ENCODE measurements at places on chromosomes 4 and X.

DNA sequence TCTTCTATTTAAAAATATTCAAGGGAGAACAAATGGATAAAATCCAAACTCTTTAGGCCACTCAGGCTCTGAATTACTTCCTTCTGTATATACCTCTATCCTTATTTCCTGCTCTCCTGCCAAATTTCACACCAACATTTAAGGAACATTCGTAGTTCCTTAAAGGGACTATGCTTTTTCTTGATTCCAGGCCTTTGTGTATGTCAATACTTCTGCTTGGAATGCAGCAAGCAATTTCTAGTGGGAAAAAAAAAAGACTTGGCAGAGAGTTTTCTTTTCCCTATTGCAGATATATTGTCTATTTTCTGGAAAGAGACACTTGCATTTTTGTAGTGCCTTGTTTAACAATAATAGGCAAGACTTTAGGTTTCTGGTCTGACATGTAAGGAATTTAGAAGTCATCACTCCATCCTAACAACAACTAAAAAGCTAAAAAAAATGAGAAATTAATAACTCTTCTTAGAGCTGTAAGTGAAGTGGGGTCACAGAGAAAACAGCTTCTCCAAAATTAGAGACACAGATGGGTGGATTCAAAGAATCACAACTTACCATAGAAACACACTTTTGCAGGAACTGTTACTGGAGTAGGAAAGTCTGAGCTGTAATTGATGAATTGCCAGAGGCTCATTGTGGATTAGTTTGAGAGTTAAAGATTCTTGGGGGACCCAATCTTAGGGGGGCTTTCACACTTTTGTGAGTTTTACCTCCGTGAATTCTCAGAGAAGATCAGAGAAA lies 2.1 kb upstream of the ADH5 start:
- no peak for DNase-seq

DNA sequence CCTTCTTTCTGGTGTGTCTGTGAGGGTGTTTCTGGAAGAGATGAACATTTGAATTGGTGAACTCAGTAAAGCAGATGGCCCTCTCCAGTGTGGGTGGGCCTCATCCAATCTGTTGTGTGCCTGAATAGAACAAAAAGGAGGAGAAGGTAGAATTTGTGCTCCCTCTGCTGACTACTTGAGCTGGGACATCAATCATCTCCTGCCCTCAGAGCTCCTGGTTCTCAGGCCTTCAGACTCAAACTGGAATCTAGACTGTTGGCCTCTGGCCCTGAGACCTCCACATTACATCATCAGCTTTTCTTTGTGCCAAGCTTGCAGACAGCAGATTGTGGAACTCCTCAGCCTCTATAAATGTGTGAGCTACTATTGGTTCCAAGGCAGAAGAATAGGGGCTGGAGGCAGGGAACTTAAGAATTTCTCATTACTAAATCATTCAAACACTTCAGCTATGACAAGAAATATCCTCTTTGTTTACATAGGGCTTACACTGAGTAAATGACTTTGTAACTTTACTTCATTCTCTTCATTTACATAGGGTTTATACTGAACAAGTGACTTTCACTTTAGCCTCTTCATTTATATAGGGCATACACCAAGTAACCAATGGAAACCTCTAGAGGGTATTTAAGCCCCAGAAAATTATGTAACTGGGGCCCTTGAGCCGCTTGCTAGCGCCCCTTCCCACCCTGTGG lies 86.9 kb upstream of the NWD2 start:
- DNase-seq = no peak

DNA sequence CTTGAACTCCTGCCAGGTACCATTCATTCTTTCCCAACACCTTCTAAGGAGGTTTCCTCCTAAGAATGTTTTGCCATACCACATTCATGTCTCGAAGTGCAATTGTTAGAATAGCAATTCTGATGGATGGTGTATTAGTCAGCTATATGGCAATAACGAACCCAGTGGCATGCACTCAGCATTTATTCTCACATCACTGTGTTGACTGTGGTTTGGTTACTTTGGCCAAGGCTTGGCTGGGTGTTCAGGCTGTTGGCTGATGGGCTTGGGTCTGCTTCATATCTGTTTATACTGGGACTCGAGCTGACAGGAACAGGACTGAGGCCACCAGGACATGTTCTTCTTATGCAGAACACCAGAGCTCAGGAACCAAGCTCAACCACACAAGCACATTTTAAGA lies 31.7 kb downstream of the PSAPL1 start:
- DNase-seq = no peak

- no peak for DNase-seq
Observed at GRCh38 chr4:4968161-4968725, 51.0 kb downstream of the CYTL1 start.

DNA sequence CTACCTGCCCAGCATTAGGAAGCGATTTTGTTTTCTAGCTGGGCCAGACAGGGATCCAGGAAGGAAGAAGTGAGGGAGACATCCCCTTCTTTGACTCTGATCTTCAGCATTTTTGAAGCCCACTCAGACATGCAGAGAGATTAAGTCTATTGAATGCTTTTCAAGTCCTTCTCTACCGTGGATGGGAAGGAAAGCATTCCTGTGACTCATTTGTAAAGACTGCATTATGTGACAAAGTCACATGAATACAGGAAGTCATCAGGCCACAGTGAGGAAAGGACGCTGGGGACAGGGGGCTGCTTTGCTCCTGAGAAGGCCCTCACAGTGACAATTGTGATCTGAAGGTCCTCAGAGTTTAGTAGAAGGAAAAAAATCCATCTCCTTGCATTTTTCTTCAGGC lies 67.4 kb upstream of the GBA3 start:
- no peak for DNase-seq

GRCh38 chr4:83644677-83645659 lies 109.1 kb downstream of the GPAT3 start:
- peak; percentile 3 for DNase-seq

DNA sequence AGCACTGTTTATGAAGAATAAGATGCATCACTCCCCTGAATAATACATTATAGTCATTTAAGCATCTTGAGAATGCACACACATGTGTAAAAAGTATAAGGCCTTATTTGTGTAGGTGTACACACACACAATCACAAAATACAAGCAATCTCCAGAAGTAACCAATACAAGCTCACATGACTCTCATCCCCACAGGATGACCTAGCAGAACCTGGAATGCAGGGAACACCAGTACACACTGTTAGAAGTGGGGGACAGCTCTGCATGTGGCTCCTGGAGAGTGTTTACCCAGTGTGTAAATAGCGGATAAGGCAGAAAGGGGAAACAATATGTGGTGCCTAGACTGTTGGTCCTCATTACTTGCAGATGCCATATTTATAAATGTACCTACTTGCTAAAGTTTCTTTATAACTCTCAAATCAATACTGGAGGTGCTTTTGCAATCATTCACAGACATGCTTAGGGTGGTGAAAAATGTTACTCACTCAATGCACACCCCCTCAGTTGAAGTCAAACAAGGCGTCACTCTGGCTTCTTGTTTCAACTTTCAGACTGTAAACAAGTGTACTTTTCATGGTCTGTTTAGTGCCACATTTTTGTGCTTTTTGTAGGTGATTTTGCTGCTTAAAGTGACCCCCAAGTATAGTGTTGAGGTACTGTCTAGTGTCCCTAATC lies 73.1 kb downstream of the MAGEB17 start:
- DNase-seq = no peak

DNA sequence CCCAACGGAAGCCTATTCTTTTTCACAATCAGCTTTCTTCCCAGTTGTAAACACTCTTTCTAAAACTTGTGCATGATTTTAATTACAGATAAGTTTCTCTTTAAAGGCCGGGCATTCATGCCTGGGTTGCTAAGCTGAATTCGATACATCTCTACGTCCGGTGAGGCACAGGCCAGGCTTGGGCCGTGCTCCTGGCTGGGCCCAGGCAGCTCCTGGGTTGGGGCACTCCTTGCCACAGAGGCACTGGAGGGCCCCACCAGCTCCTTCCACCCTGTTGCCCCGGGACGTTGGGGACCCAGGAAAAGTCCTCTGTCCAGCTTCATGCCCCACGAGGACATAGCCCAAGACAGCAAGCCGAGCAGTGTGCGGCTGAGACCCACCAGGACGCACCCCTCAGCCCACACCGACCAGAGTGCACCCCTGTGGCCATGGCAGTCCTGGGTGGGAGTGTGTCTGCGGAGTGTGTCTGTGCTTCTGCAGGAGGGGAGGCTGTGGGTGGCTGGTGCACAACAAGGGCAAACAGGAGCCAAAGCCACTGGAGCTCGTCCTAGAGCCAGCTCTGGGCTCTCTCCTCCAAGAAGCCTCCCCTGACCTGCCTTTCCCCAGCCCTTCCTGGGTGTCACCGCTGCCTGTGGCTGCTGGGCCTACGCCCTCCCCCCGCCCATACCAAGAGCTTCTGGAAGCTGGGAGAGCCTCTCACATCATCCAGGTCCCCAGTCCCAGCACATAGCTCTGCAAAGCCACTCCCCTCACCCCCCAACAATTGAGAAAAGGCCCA lies 128.0 kb upstream of the NKX1-1 start:
- no peak for DNase-seq

DNA sequence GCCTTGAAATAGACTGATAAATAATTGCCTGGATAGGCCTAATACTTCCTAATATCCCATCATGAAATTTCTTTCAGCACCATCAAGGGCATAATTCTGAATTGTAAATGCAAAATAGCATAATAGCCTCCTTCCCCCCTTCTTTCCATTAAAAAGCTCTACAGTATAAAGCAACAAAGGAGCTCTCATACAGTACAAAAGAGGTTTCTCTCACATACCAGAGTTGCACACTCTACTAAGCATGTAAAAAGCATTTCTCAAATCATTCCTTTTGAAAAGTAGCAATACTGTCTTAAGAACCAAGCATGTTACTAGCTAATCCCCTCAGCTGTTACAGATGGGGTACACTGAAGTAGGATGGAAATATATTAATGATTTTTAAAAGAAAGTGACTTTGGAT lies 509.0 kb downstream of the KLHL13 start:
- no peak for DNase-seq

GRCh38 chrX:143095321-143095720 lies 69.6 kb downstream of the SPANXN4 start:
- no peak for DNase-seq

- no peak for DNase-seq
Observed at GRCh38 chr4:129455482-129455881, 359.5 kb downstream of the C4orf33 start.

GRCh38 chr4:80705311-80705710 lies 325.2 kb upstream of the BMP3 start:
- DNase-seq = no peak

DNA sequence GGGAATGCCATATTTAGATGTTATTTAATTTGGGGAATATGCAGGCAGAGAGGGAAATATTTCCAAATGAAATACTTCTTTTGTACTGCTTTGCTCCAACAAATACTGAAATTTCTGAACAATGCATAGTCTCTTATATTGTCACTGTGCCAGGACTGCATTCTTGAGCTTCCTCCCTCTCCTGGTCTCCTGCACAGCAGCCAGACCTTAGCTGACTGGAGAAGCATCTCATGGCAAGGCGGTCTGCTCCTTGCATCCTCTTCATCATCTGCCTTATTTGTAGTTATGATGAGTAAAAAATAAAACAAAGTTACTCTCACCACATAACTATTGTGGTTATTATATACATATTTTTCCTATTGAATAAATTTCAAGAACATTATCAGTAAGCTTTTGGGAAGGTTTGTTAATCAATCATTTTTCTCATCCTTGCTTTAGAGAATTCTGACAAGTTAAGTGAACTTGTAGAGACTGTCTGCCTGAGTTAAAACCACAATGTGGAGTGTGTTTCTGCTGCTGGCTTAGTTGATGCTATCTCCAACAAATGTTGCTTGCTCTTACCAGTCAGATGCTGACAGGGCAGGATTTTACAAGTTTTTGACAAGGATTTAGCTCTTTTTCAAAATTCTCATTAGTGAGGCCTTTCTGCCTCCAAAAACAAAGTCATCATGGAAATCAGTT lies 153.6 kb downstream of the SOWAHB start:
- DNase-seq = no peak

GRCh38 chrX:44039556-44039955 lies 66.4 kb upstream of the NDP start:
- DNase-seq = no peak

DNA sequence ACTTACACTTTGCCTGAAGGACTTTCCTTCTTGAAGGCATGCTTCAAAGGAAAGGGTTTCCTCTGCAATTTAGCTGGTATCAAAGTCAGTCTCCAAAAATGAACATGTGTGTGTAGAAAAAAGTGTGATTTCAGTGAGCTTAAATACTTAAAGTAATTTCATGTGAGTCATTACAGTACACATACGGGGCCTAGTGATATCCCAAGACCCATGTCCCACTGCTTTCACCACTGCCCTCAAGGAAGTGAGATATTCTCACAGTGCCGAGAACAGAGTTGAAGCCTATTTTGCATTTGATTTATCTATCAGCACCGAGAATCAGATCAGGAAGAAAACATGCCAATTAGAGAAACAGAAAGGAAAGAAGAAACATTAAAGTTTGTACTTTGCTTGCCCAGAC lies 61.0 kb downstream of the CHST7 start:
- DNase-seq = no peak

- no peak for DNase-seq
Observed at GRCh38 chr4:69025191-69025998, 70.9 kb upstream of the UGT2B7 start.

GRCh38 chr4:94298725-94299252 lies 43.8 kb downstream of the HPGDS start:
- no peak for DNase-seq

- DNase-seq = no peak
Observed at GRCh38 chr4:1218634-1219565, 30.0 kb downstream of the CTBP1 start.

DNA sequence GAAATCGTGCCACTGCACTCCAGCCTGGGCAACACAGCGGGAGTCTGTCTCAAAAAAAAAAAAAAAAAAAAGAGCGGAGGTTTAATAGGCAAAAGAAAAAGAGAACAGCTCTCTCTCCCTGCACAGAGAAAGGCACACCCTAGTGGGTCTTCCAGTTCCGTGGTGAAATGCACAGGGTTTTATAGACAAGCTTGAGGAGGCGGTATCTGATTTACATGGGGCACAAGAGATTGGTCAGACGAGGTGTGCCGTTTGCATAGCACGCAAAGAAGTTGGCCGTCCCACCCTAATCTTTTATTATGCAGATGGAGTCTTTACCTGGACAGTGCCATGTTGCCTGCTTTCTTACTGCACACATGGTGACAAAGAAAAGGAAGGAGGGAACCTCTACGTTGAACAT lies 33.5 kb upstream of the REST start:
- no peak for DNase-seq

DNA sequence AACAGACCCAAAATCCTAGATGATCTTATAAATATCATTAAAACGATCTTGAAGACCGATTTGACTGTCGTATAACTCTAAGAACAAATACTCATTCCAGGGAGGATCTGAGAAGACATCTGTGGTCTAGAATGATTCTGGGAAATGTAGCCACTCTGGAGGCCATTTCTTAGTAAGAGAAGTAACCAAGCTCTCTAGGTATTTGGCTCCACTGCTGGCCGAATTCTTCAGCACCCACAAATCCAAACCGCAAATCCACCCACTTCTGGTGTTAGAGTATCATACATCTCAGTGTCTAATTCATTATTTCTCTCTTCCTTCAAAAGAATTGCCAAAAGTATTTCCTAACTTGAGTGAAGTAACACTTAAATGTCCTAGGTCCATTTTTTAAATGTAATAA lies 23.9 kb downstream of the KLHL5 start:
- DNase-seq = no peak
